IPS-NIHi11 (cell line): ENCODE measurements at places on chromosomes 3 and 15.

- no peak for DNase-seq
Measured at GRCh38 chr15:47682661-47683060, 34.6 kb upstream of the SEMA6D start.

DNA sequence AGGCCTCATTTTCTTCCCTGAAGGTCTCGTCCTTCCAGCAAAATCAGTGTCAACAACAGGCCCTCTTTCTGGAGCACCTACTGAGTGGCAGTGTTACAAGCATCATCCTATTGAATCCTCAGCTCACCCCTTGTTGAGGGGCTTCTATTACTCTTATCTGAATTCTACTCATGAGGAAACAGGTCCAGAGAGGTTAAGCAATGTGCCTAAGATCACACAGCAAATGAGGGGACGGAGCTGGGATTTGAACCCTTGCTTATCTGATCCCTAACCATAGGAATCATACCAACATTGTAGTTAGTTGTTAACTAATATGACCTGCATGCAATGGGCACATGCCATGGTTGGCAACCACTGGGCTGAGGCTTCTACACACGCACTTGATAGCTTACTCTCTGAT is 63.0 kb downstream of the SLC6A6 start:
- DNase-seq, result no peak

DNA sequence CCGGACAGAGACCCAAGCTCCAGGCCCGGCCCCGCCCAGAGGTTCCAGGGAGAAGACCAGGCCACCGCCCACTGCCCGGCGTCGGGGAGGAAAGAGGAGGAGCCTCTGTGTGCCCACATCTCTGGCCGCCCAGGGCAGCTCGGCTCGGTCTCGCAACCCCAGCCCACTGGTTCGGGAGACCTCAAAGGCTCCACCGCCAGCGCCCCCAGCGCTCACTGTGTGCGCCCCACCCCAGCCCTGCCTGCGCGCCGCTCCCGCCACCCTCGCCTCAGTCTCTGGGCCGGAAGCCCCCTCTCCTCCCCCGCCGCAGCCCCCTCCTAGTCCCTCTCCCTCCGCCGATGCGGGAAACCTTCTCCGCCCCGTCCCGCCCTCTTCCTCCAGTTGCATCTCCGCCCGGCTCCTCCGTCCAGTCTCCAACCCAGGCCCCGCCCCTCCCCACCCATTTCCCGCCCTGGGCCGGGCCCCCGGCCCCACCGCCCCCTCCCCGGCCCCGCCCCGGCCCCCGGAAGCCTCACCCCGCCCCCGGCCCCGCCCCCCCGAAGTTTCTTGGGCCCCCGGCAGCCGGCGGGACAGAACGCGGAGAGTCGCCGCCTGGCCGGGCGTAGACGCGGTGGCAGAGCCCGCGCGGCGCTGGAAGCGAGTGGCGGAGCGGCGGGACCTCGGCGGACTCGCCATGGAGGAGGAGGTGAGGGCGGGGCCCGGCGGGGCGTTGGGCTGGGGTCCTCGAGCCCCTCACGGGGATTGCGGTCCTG is at the start of gene PLEKHO2:
PLEKHO2 (plus strand) TSS at position 572 of the 752 bp plus-strand sequence; CDS start at position 674, 102 bp downstream.
- peak; percentile 96 for DNase-seq

- no peak for DNase-seq
Measured at GRCh38 chr3:146334151-146334550, 83.2 kb upstream of the PLSCR4 start.

GRCh38 chr15:99445272-99445850 is 120.4 kb upstream of the MEF2A start:
- no peak for DNase-seq
